Activated CD4-positive, CD25-positive, alpha-beta regulatory T cell treated with anti-CD3 and anti-CD28 coated beads, Interleukin-2, amount 50 U/mL, for 24 hours (primary cell): ENCODE measurements at places on chromosomes 2 and 18.

GRCh38 chr2:43790147-43790546 lies 16.3 kb downstream of the DYNC2LI1 start:
- ATAC-seq = no peak

DNA sequence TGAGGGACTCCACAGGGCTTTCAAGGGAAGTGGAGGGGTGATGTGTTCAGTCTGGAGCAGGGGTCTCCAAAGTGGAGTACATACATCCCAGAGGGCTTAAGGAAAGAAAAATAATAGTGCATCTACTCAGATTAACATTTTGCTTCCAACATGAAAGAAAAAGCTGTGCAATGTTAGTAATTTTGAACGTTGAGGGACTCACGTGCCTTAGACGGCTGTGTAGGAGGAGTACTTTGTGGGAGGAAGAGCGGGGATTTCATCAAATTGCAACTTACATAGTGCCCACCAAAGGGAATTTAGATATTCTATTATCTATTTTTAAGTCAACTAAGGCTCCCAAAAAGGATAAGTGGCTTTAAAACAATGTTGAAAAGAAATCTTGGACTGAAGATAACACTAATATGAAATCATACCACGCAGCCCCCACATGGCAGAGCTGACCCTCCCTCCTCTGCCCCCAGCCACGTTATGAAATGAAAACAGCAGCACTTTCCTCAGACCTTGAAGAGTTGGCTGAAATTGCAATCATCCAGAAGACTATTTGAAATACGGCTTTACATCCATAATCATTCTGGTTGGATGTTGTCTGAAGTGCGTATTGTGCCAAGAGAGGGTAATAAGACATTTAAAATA lies 42.9 kb downstream of the MEX3C start:
- no peak for ATAC-seq

GRCh38 chr2:108591163-108591562 lies 56.9 kb downstream of the LIMS1 start:
- no peak for ATAC-seq

DNA sequence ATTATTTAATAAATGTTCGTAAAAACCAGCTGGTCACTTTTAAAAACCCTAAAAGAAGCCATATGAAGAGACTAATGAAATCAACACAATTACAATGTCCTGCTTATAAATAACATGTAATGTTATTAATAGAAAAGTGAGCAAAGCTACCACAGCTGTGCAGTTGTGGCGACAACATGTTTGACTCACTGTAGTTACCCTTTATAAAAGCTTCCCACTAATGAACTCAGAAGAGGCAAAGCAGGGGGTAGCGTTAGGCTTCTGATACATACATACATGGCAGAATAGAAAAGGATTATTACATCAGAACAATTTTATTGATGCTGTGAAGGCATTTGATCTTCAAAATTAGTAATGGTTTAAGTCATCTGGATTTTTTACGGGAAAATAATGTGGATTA lies 219.7 kb downstream of the SLC4A10 start:
- no peak for ATAC-seq

DNA sequence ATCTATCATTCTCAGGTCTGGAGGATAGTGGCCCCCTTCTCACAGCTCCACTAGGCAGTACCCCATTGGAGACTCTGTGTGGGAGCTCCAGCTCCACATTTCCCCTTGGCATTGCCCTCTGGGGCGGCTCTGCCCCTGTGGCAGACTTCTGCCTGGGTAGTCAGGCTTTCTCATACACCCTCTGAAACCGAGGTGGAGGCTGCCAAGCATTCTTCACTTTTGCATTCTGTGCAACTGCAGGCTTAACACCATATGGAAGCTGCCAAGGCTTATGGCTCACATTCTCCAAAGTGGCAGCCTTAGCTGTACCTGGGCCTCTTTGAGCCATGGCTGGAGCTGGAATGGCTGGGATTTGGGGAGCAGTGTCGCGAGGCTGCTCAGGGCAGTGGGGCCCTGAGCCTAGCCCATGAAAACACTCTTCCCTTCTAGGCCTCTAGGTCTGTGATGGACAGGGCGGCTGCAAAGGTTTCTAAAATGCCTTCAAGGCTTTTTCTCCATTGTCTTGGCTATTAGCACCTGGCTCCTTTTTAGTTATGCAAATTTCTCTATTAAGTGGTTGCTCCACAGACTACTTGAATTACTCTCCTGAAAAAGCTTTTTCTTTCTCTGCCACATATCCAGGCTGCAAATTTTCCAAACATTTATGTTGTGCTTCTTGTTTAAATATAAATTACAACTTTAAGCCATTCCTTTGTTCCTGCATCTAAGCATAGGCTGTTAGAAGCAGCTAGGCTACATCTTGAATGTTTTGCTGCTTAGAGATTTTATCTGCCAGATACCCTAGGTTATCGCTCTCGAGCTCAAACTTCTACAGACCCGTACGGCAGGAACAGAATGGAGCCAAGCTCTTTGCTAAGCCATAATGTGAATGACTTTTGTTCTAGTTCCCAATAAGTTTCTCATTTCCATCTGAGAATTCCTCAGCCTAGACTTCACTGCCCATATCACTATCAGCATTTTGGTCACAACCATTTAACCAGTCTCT lies 206.5 kb downstream of the CPS1 start:
- no peak for ATAC-seq

GRCh38 chr18:9519399-9519798 lies 44.1 kb downstream of the RALBP1 start:
- ATAC-seq = no peak

DNA sequence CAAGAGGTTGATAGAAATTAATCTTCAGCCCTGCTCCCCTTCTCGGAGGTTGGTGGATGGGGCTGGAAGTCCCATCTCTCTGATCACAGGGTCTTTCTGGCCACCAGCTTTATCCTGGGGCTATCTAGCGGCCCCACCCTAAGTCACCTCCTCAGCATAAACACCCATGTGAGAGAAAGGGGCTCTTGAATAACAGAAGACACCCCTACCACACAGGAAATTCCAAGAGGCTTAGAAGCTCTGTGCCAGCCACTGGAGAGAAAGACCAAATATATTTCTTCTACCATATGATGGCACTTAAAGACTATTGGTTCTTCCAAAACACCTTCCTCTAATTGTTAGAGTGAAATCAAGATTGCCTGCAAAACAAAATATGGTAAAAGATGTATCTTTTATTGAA lies 219.7 kb downstream of the VAPA start:
- ATAC-seq = no peak

DNA sequence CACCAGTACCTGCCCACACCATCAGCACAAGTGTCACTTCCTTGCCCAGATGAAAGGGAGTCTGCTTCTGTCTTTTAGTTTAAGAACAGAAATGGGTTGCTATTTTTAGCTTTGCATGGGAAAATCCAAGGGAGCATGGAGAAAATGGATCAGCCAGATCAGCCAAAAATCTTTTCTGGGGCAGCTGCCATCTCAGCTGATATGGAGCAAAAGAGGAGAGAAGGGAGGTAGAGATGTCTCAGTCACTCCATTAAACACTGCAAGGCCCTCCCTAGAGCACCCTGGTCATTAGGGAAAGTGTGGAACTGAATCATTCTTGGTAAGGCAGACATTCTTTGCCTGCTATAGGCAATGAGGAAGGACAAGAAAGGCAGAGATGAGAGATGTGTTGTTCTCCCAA lies 79.9 kb downstream of the CTAGE1 start:
- no peak for ATAC-seq

DNA sequence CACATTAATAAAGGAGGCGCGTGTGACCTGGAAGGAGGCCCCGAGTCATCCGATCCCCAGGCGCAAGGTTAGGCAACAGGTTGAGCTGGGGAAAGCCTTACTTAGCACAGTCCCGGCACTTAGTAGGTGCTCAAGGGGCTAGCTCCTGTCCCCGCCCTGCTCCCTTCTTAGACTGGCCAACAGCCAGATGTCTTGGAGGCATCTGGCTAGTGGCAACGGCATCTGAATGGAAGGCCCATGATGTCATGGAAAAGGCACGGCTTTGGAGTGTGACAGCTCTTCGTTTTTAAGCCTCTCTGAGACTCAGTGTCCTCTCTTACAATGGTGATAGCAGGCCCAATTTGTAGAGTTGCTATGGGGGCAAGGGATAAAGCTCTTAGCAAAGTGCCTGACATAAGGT lies 258.3 kb downstream of the CYRIA start:
- ATAC-seq = no peak

DNA sequence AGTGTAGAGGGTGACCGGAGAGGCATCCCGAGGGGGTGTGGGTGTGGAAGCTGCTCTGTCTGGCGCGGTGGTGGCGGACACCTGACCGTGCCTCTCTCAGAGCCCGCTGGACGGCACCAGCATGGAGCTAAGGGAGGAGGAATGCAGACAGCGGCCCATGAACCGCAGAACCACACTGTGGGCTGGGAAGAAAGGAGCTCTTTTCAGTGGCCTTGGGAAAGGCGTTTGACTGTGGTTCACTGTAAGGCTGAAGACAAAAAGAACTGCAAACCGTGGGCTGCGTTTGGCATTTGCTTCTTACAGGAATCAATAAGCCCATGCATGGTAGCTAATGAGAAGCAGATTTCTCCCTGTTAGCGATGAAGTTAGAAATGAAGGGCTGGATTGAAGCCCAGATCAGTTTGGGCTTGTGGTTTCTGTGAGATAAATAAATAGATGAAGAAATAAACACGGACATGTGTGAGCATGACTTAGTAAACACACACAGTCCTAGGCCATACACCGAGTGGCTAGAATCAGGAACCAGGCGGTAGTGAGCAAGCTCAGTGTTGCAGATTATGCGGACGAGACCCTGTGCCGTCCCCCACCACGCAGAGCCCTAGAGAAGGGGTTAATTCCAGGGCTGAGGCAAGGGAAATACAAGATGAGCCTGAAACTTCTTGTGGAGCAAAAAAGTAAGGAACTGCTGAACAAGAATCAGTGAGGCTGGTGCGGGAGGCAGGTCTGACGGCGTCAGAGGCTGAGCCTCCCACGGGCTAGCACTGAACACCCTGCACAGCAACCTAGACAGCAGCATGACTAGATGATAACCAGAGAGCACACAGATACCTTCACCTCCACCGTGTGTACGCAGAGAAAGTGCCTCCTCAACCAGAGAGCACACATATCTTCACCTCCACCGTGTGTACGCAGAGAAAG lies 29.3 kb upstream of the NFATC1 start:
- ATAC-seq = no peak

GRCh38 chr2:128324008-128324896 lies 5.6 kb upstream of the HS6ST1 start:
- no peak for ATAC-seq

- ATAC-seq = peak; percentile 67
Measured at GRCh38 chr18:51425475-51425874, 228.0 kb upstream of the MEX3C start.

DNA sequence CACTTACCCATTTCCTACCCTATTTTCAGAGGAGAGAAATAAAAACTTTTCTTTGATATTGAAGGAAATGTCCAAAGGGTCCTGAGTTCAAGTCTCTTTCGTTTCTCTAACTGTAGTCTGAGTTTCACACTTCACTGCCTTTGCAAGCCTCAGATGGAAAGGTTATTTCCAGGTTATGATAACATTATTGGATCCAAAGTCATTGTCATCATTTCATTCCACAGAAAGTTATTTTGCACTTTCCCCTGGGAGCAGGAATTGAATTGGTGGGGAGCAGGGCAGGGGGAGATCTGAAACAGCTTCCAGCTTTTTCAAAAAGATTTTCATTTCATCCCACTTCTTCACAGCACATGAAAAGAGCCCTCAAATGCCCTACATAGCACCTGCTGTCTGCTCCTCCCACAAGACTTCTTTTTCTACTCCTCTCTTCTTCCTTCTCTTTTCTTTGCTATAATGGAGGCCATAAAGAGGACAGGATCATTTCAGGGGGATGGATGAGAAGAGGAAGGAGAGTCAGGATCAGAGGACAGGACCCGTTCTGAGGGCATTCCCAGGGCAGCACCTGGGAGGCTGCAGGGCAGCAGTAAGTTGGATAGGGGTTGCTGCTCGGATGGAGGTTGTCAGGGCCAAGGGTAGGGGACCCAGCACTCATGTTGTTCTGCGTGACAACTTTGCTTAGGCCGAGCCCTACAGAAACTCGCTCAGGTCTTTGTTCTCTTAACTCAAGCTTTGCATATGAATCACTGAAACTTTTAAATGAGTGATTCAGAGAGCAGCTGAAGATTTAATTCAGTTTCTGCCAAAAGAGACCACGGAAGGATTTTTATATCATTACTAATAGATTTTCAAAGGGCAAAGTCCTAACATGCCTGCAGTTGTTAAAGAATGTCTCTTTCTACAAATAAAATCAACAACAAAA lies 11.4 kb upstream of the GALNT5 start:
- ATAC-seq = peak; percentile 96

GRCh38 chr2:99421469-99421868 lies 68.3 kb downstream of the REV1 start:
- no peak for ATAC-seq

- no peak for ATAC-seq
Measured at GRCh38 chr2:20478961-20479360, 32.1 kb downstream of the RHOB start.

GRCh38 chr2:239294571-239295054 lies 106.2 kb downstream of the HDAC4 start:
- ATAC-seq = no peak

DNA sequence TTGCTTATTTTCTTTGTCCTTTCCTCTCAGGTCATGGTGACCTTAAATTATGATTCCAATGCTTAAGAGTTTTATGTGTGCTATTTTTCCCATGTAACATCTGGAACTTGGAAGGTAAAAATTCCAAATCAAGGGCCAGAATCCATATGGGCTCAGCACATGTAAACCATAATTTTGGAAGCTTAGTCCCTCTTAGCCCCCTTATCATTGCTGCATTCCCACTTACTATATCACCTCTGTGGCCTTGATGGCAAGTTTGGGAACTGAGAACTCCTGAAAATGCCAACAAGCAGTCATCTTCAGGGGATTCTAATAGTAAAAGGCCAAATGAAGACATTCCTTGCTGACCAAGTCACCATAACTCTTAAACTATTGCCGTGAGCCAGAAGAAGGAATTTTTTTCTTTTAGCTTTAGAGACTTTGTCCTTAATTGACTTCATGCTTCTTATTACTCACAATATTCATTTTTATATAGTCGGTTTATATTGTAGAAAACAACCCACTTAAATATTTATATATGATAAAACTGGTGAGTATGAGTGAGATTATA lies 251.4 kb downstream of the SLC8A1 start:
- no peak for ATAC-seq

DNA sequence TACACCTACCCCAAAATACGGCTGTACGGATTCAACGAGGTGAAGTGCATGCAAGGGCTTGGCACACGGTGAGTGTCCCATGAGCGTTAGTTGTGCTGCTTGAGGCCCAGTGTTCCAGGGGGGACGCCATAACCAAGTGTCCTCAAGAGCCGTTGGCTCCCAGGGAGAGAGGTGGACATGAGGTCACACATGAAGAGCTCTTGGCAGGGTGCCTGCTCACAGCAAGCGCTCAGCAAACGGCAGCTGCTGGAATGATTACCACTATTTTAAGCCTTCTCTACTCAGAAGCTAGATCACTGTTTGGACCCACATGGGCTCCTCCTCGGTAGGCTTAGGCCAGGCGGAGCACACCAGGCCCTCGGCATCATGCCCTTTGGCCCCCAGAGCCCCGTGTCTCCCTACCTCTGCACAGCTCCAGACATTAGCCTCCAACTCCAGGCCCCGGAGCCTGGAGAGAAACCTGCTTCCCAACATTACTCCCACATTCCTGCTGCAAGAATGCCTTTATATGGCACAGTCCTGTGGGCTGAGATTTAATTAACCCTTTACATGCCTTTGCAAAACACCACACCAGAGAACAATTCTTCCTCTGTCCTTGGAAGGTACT lies 68.4 kb upstream of the PPP1CB start:
- ATAC-seq = no peak
